ENCODE measurements at places on chromosomes 7 and 10.

DNA sequence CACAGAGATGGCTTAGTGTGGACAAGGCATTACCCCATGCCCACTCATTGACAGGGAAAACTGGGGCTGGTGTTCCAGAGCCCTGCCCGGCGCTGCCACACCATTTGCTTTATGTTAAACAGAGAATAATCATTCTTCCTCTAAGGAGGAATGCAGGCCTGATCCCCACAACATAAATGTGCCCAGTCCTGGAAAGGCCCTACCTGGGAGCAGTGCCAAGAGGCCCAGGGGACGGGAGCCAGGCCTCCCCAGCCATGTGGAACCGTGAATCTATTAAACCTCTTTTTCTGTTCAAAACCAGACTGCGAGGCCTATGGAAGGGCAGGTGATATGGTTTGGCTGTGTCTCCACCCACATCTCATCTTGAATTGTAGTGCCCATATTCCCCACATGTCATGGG, 264.1 kb downstream of the GRID1 start:
- DNase-seq: no peak

DNA sequence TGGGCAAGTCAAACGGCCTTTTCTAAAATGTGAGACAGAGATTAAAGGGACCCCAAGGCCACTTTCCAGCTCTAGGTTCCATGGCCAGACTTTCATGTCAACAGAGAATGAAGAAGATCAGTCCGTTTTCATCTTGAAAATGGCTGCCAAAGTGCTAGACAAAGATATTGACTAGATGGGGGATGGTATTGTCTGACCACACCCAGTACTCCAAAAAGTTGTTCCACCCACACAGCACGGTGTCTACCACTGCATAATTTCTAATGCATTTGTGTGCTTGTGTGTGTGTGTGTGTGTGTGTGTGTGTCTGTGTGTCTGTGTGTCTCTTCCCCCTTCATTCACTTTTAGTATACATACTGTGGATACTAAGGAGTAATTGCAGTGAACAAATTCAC, 1.3 kb downstream of the COL1A2 start:
- DNase-seq: no peak

- DNase-seq: no peak
Observed at GRCh38 chr10:69641261-69641980, 11.4 kb downstream of the FAM241B start.

- DNase-seq: no peak
Observed at GRCh38 chr10:4131407-4132215, 346.6 kb upstream of the KLF6 start.

DNA sequence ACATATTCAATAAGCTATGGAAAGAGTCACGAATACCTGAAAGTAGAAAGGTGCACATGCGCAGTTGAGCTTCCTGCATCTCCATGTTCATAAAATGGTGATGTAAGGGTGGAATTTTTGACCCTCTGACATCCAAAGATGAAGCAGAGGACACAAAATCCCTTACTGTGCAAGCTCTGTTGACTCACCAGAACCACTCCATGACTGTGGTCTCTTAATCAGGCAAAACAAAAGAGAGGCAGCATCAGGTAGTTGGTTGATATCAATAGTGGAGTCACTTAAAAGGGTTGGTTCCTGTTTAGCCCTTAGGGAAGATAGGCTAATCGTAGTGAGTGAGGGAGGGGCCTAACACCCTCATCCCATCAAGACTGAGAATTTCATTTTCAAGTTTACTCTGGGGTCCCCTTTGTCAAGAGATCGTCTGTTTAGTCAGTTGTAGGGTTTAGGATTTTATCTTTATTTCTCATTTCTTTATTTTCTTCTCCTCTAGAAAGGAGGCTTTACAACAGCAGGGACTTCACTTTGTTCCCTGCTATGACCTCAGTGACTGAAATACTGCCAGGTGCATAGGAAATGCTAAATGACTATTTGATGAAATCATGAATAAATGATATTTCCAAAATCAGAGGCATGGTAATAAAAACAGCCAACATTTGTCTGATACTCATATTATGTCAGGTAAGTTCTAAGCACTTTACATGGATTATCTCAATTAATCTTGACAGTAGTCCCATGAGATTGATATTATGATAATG, 98.1 kb downstream of the CD36 start:
- no peak for DNase-seq

DNA sequence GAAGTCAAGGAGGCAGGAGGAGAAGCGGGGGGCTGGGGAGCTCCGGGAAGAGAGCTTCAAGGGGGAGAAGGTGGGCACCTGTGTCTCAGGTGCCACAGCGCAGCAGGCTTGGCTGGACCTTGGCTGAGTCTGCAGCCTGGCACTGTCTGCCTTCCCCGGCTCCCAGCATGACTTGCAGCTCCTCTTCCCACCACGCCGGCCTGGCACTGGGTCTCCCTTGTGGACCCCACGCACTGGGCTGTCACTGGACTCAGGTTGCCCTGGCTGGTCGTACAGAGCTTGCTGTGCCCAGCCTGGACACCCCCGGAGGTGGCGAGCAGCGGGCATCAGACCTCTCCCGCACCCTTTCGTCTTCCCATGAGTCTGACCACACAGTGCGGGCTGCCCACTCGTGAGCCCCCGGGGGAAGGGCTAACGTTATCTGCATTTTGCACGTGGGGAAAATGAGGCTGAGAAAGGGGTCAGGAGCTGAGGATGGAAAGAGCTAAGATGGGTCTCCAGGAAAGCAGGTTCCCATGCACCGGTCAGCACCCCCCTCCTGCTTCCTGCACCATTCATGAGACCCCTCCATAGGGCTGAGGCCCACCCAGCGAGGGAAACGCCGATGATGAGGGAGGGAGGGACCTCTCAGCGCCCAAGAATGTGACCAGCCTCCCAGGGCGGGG, 40.3 kb upstream of the PSMG3 start:
- DNase-seq: no peak

Data from Panc1 (cell line).